ENCODE measurements at places on chromosomes 16 and 17.

- DNase-seq: no peak
These were observed 571 bp downstream of the TIMP2 start for GRCh38 chr17:78924481-78925151.

GRCh38 chr17:70120425-70120824, 45.4 kb downstream of the KCNJ16 start:
- DNase-seq: no peak

DNA sequence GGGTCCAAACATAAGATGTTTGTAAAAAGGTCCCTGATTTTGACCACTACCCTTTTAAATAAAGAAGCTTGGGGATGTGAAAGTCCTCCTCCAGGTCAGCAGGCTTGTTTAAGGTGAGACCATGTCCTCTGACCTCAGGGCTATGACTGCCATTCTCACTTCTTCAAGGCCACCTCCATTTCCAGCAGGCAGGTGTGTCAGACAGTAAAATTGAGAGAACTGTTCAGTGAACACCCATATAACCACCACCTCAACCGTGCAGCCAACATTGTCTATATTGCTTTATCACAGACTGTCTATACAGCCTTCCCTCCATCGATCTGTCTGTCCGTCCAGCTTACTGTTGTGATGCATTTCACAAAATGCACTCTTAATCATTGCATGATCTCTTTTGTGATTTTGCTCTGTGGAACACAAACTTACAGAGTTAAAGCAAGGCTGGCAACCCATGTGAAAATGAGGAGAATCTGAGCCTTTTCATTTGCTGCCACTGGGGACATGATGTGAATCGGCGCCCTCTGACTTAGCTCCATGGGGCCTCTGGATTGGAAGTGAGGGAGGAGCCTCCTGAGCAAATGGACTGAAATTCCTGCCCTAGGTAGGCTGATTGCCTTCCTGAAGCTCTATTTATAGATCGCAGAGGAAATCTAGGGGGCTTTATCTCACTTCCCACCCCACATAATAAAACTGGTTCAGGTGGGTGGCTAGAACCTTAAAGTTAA, 53.8 kb downstream of the ZNRF1 start:
- DNase-seq: no peak

DNA sequence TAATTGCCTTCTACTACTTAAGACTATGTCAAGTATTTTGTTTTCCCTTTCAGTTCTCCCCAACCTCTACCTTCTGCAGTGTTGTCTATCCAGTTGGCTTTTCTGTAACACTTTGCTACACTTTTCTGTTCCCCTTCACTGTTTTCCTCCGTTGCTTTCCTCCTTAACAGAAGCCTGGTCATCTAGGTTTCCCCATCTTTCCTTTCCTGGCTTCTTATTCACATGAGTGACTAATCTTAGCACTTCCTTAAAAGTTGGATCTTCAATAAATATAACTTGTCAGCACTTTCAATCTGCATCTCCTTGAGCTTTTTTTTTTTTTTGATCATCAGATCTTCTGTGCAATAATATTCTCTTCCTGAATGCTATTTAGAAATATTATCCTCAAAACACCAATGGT, 2.8 kb upstream of the SLFN11 start:
- peak; percentile 7 for DNase-seq

- DNase-seq: no peak
These were observed 63.5 kb downstream of the MSI2 start for GRCh38 chr17:57319806-57320205.

GRCh38 chr17:17186551-17187505, 19.3 kb downstream of the PLD6 start:
- no peak for DNase-seq

- no peak for DNase-seq
These were observed at the start of gene PIK3R5 for GRCh38 chr17:8965394-8966168. PIK3R5 (minus strand) TSS chr17:8965707; CDS start chr17:8911494, 54,213 bp downstream.

GRCh38 chr17:63950940-63951907, 19.1 kb upstream of the CD79B start:
- DNase-seq: no peak

GRCh38 chr17:75587675-75588595, at the start of gene MYO15B:
MYO15B (plus strand) TSS chr17:75587800; CDS start chr17:75588058, 258 bp downstream.
- peak; percentile 13 for DNase-seq

DNA sequence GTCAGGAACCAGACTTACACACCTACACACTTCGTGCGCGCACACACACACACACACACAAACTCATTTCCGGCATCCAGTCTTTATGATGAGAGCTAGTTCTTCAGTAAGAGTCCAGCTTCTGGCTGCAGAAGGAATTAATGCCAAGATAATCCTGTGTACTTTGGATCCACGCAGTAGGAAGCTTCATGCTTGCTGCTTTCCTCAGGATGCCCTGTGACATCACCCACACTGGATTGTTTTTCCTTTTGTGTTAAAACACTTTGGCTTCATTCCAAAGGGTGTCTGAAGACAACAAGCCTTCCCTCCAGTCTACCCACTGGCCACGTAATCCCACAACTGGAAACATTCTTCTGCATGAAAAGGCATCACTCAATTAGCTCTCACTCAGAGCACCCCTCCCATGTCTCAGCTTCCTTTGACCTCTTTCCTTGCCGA, 35.4 kb downstream of the KCNJ16 start:
- DNase-seq: peak; percentile 82

DNA sequence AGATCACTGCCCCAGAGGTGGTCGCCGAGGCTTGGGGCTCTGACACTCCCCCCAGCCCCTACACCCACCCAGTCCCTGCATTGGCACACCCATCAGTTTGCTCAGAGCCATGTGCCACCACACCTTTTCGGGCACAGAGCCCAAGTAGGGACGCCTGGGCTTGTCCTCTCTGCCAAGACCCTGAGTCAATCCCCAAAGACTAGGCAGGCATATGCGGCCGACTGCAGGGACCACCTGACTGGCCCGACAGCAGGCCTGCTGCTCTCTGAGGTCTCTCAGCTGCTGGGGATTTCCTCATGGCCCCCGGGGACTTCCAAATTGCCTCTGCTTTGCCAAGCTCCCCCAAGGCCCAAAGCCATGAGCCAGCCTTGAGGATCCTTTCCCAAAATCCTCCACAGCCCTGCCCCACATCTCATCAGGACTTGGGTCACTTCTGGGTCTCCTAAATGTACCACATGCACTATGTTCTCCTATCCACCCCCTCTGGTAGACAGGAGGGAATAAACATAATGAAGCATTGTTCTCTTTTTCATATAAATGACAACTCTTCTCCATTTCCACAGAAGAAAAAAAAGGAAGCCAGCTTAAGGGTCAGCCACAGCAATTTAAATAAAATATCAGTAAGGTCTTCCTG, 30.6 kb downstream of the MYO18A start:
- no peak for DNase-seq

DNA sequence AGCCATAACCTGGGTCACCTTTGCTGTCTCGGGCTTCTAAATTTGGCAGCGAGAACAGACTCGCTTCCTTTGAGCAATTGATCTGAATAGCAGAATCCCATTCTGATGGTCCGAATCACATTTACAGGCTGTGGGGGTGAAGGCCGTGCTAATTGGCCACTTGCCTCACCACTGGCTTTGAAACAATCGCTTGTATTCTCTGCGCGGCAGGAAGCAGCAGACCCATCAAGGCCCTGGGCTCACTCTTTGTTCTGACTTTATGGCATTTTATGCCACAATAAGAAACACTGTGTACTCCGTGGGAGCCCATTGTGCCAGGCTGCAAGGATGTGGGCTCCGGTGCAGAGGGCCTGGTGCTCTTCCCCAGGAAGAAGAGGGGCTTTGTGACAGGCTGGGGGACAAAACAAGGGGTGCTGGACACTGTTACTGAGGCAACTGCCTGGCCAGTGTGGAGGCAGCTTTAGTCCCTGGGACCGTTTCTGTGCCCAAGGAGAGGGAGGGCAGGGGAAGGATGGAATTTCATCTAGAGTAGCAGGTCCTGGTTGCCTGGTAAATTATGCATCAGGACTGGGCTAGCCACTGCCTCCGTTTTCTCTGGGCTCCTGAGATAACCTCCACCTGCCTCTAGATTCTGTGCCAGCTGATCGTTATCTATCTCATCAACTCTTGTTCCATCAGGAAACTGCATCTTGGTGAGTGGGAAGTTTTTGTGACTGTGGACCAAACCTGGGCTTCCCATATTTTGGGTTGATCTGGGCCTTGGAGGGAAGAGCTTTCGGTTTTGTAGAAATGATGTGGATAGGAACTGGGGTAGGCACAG, 78.5 kb downstream of the MRC2 start:
- DNase-seq: no peak

- no peak for DNase-seq
These were observed 57.6 kb upstream of the KIF2B start for GRCh38 chr17:53765129-53765528.

GRCh38 chr16:56964243-56965148, 2.7 kb downstream of the CETP start:
- DNase-seq: peak; percentile 90

- no peak for DNase-seq
These were observed 174.8 kb downstream of the UTP18 start for GRCh38 chr17:51435171-51435552.

DNA sequence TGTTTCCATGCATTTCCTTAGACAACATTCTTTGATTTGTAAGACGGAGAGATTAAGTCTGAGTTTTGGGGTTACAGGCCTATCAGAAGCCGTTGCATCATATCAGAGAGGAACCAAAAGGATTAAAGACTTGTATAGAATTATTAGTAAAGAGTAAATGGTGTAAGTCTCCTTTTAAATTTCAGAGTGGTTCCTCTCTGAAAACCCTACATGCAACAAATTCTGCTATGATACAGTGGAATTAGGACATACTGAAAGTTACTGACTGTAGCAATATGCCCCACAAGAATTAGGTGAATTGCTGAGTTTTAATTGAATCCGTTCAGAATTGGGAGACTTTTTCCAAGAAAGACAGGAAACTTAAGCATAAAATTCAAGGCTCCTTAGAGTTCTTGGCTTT, 221.6 kb downstream of the FTO start:
- no peak for DNase-seq

DNA sequence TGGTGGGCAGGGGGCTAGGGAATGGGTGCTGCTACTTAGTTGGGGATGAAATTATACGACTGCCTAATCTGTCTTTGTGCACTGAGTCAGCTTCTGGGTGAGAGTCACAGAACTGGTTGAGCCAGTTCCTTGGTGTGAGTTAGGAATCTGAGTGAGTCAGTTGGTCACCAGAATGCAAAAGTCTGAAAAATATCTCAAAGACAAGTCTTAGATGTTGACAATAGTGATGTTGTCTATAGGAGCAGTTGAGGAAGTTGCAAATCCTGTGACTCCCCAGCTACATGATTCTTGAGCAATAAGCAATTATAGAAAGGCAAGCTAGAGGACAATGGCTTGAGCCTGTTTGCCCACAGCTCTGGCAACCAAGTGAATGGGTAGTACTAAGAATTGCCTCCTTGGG, 399.2 kb downstream of the CNTNAP4 start:
- no peak for DNase-seq

- DNase-seq: no peak
These were observed 835.3 kb upstream of the EEF2KMT start for GRCh38 chr16:5932906-5933305.

GRCh38 chr17:42166196-42166763, 11.5 kb upstream of the RAB5C start:
- no peak for DNase-seq

DNA sequence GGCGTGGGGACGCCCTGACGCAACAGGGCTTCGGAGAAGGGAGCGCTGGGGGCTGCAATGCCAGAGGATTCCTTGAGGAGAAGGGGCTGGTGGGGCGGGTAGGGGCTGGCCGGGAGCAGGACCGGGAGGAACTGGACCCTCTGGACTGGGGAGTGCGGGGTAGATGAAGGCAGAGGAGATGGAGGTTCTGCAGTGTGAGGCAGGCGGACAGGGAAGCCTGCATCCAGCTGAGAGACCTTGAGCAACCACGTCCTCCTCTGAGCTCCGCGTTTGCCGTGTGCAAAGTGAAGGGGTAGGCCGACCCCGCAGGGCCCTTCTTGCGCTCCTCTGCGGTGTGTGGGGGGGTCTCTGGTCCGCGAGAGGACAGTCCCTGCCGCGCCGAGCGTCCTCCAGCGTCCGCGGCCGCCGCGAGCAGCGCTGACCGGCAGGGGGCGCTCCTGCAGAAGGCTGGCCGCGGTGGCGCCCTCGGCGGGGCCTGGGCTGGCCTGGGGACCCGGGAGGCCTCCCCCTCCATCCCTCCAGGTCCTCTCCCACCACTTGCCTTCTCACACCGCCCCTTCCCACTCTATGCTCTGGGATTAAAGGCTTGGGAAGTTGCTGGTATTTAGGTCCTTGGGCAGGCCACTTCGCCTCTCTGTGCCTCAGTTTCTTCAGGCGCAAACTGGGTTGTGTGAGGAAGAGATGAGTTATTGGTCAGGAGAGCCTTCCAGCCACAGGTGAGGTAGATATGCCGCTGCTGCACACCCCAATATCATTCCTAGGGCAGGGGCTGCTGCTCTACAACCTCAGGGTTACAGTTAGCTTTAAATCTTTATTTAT, 9.6 kb upstream of the WNT9B start:
- no peak for DNase-seq

DNA sequence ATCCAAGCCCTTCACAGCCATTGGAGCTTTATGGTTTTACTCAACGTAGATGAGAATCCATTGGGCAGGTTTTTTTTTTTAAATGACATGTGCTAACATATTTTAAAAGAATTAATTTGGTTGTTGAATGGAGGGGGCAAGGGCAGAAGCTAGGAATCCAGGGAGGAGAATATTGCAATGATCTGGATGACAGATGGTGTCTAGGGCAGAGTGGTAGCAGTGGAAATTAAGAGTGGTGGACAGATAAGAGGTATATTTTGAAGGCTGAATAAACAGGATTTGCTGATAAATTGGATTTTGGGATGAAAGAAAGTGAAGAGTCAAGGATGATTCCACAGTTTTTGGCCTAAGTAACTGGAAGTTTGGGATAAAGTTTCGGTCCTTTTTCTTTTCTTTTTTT, 54.8 kb upstream of the DHX40 start:
- no peak for DNase-seq

DNA sequence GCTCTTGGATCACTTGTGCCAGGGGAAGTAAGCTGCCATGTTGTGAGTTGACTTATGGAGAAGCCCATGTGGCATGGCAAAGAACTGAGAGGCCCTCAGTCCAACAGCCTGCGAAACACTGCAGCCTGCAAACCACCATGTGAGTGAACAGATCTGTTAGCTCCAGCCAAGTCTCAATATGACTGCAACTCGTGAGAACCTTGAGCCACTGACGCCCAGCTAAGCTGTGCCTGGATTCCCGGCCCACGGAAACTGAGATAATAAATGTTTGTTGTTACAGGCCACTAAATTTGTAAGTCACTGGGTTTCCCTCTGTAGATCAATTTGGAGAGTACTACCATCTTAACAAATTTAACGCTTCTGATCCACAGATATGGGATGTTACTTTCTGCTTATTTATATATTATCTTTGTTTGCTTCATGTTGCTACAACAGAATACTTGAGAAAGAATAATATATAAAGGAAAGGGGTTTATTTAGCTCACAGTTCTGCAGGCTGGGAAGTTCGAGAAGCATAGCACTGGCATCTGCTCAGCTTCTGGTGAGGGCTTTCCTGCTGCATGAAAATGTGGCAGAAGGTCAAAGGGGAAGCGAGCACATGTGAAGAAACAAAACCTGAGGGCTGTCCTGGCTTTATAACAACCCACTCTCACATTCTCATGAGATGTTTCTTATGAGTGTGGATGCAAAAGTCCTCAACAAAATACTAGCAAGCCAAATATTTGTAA, 29.4 kb upstream of the ATP2A3 start:
- no peak for DNase-seq

Measured in amniotic epithelial cell (primary cell).